ENCODE measurements at places on chromosomes 3 and 15.

DNA sequence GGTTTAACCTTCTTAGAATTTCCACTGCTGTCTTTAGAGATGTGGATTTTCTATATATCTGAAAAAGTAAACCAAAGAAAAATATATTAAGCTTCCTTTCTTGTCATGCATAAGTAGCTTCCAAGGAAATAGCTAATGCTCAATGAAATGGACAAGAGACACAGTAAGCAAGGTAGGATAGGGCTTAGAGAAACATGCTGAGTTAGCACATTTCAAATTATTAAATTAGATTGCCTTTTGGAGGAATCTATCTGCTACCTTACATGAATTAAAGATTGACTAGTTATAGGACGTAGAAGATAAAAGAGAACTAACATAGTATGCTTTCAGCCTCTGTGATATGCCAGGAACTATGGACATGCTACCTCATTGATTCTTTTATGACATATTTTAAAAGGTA, 824.6 kb downstream of the TUSC7 start:
- DNase-seq = no peak

- DNase-seq = peak; percentile 67
Observed at GRCh38 chr3:72186400-72186855, 401.5 kb upstream of the PROK2 start.

DNA sequence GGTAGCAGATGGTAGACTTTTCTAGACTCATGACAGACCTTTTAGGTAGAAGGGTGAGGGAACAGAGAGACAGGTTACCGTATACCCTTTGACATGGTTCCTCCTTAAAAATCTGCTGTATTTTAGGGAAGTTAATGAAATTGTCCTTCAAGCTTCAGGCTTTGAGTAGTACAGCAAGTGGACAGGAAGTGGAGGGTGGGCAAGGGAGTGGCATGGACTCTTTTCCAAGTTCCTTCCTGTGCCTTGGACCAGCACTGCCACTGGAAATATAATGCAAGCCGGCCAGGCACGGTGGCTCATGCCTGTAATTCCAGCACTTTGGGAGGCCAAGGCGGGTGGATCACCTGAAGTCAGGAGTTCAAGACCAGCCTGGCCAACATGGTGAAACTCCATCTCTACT, 156.1 kb upstream of the LRRFIP2 start:
- DNase-seq = no peak

- peak; percentile 9 for DNase-seq
Observed at GRCh38 chr3:120092474-120092873, 1.8 kb downstream of the GSK3B start.

DNA sequence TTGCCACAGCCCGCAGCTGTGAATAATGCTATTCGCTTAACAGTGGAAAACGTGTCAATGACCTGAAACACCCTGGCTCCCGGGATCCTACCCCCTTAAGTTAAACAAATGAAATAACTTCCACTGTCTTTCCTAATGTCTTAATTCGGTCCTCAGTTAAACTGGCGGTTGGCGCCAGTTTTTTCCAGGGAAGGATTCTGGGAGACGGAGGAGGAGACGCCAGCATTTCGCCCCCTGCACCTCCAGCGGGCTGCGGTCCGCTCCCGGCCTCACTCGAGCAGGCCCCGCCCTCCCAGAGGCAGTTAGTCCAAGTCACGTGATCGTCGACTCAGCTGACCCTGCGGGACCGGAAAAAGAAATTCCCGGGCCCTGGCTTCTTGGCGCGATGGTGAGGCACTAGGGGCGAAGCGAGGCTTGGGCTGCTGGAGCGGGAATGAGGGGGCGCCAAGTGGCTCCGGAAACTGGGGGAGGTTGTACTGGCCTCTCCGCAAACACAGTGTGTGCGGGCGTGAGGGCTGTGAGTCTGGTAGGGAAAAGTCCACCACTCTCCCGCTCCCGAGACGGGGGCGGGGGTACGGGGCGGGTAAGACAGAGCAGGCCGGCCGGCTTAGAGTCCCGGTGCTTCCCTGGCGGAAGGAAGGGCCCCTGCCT, at the start of gene COMMD4:
COMMD4 (plus strand) TSS at position 359 of the 651 bp plus-strand sequence; CDS start at position 386, 27 bp downstream.
- DNase-seq = peak; percentile 95

DNA sequence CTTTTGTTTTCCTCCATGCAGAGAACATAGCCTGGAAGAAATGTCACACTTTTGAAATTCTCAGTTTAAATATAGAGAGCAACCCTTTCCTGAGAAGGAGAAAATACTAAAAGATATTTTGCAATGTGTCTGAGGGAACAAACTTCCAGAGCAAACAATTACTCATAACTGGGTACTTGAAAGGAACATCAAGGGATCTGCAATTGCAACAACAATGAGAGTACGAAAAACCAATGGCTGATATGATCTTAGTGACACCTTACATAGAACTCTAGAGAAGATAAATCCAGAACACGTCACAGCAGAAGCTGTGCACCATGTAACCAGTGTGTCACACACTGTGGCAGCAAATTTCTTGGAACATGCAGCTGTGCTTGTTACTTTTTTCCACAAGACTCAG, 14.6 kb upstream of the ARPP21 start:
- DNase-seq = no peak

DNA sequence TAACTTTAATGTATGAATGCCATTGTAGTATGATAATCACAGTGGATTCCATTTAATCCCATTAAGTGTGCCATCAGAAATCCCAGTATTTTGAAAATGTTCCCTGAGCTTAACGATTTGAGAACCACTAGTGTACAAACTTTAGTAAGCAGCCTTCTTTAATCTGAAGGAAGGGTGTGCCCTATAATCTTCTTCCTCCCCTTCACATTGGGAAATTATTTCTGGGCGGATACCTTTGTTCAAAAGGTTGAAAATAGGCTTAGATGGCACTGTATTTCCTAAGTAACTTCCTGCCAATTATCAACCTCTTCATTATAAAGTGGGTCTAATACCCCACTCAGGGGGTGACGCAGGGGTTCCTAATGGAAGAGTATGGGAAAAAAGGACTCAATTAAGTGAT, 62.4 kb downstream of the GTPBP8 start:
- DNase-seq = no peak

GRCh38 chr3:12004741-12005513, 739 bp downstream of the SYN2 start:
- DNase-seq = no peak

DNA sequence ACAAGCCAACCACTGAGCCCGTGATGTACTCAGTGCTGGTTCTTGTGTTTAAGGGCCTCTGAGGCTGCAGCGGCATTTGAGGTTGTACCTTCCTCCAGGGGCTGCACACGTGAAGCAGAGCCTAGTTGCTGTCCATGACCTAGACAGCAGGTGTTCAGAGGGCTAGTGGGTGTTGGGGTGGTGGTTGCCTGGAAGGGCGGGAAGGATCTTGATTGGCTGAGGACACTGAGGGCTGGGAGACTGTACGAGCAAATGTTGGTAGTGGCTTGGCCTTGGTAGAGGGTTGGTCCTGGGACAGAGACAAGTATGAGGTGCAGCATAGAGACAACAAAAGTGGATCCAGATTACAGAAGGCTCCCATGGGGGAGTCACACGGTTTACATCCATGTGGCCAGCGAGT, 17.0 kb upstream of the HES1 start:
- no peak for DNase-seq

- no peak for DNase-seq
Observed at GRCh38 chr15:87734571-87735373, 521.8 kb downstream of the NTRK3 start.

- no peak for DNase-seq
Observed at GRCh38 chr15:101543431-101543830, 53.9 kb upstream of the PCSK6 start.

- DNase-seq = no peak
Observed at GRCh38 chr3:119230071-119230470, 10.6 kb downstream of the B4GALT4 start.

DNA sequence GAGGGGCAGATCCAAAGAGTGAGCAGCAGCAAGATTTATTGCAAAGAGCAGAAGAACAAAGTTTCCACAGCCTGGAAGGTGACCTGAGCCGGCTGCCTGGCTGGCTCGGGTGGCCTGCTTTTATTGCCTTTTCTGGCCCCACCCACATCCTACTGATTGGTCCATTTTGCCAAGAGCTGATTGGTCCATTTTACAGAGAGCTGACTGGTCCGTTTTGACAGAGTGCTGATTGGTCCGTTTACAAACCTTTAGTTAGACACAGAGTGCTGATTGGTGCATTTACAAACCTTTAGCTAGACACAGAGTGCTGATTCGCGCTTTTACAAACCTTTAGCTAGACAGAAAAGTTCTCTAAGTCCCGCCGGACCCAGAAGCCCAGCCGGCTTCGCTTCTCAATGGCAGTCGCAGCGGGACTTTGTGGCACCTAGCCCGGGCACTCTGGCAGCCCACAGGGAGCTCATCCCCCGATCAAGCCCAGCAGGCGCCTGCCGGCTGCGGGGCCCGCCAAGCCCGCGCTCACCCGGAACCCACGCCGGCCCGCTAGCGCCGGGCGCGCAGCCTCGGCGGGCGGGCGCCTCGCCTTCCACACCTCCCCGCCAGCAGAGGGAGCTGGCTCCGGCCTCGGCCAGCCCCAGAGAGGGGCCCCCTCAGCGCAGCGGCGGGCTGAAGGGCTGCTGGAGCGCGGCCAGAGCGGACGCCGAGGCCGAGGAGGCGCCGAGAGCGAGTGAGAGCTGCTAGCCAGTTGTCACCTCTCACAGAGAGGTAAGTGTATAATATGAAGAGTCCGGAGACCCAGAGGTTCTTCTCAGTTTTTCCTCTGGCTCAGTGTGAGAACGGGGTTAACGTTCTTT, 339.2 kb downstream of the CHL1 start:
- DNase-seq = no peak

DNA sequence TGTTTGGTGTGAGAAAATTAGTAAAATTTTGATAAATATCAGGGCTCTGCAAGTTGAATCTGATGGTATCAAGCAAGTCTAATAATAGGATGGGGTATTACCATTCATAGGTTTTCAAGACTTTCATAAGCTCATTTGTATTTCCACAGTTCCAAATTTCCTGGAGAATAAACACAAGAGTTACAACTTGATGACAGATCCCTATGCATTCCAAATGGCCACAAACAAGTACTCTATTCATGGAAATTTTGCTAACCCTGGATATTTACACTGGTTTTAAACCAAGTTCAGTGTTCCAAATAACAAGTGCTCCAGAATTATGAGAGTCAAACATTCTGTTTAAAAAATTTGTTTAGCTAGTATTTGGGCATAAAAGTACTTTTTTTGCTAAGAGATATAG, 75.0 kb upstream of the CNTN6 start:
- no peak for DNase-seq

DNA sequence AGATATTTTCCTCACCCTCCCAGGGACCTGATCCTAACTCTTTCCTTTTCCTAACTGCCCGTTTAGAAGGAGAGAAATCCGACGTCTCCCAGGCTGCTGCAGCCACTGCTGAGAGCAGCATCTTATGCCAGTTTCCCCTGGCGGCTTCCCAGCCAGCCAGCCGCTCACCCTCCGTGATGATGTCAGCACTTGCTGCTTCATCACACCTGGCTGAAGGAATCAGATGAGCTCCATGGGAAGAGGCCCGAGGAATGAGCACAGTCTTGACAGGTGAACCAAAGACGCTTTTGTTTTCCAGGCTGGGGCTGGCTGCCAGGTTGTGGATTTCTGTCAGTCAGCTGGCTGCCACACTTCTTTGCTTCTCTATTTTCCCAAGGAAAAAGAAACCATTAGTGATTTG, 445.1 kb upstream of the RBMS3 start:
- DNase-seq = no peak

- DNase-seq = no peak
Observed at GRCh38 chr15:27077790-27078189, 106.8 kb downstream of the GABRG3 start.

GRCh38 chr3:138549179-138549977, 44.7 kb downstream of the CEP70 start:
- no peak for DNase-seq

DNA sequence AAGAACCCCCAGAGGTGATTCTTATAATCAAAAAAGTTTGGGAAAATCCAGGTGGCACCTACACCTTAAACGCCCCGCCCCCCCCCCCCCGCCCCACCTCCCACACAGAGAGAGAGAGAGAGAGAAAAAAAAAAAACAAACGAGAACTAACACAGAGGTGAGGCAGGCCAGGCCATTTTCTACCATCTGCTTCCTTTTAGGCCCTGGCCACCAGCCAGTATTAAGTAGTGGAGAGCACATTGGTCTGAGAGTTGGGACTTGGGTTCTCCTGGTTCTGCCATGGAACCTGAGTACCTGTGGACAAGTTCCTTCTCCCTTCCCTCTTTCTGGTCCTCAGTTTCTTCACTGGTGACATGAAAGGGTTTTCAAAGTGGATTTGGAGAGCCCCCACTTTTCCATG, 60.6 kb downstream of the SLC6A11 start:
- no peak for DNase-seq

DNA sequence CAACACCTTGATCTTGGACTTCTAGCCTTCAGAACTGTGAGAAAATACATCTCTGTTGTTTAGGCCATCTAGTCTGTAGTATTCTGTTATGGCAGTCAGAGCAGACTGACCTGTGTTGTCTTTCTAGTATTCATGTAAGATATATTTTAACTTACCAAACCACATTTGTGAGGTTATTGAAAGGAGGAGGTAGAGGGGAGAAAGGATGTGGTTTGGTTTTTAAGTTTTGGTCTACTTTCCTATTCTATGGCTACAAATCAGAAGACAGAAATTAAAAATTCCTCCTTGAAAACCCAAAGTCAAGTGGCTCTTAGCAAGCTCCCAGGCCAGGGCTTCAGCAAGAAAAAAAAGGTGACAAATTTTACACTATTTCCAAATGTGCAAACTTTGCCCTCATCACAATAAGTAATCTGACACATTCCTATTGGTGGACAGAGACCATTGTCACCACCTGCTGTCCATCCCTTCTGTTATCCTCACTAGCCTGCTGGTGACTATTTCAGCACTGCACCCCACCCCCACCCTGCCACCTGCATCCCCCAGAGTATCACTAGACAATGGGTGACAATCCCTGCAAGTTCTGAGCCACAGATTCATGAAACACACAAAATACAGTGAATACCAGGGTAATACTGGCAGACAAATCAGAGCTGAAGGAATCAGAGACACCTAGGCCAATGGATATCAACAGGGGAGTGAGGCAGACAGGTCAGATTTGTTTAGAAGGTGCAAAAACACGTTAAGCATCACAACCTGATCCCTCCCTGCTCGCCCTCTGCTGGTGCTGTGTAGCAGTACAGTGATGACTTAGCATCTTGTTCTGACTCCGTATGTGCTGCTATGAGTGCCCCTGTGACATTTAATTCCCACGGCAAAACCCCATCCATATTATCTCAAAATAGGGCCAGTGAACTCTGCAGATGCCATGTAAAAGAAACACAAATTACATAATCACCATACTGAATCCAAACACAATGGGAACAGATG, 79.0 kb upstream of the DCLK3 start:
- DNase-seq = peak; percentile 59

- peak; percentile 50 for DNase-seq
Observed at GRCh38 chr15:99305761-99306505, 54.7 kb downstream of the LRRC28 start.

DNA sequence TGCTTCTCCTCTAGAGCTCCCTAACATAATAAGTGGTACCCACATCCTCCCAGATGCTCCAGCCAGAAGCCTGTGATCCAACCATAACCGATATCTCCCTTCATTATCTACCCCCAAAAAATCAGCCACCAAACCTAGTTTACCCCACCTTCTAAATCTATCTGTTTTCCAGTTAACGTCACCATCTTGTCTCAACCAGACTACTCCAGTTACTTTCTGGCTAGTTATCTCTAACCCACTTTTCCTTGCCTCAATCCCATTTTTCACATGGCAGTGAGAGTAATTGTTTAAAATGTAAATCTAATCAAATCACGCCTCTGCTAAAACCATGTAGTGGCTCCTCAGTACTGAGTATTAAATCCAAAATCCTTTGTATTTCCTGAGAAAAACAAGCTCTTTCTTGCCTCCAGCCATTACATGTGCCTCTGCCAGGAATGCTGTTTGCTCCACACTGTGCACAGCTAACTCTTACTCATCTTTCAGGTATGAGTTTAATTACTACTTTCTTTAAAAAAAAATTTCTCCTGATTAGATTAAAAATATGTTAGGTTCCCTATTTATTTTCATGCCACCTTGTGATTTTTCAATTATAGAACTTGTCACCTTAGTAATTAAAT, 15.4 kb downstream of the CCDC54 start:
- no peak for DNase-seq

Measured in dermis blood vessel endothelial cell (primary cell).